ENCODE measurements at places on chromosomes 3 and 15.

- peak; percentile 35 for DNase-seq
Observed at GRCh38 chr15:77497110-77497737, 76.5 kb downstream of the HMG20A start.

GRCh38 chr3:9681723-9682081, 21.9 kb upstream of the CPNE9 start:
- no peak for DNase-seq

- DNase-seq, result no peak
Observed at GRCh38 chr3:174540116-174540908, 318.8 kb upstream of the NAALADL2 start.

DNA sequence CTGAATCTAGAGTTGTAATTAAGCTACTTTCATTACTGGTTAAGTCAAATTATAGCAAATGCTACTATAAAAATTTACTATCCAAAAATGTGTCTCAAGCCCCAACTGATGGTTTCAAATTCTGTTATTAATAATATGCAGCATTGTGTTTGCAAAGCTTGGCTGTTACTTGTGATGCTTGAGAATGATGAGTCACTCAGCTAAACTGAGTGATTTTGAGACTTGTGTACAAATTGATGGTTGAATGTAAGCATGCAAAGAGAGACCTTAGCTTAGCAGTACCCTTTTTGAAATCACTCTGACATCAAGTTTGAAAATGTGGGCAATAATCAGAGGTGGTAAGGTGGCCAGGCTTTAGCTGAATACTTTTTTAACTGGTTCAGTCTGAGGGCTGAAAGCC, 27.6 kb downstream of the OPA1 start:
- no peak for DNase-seq

GRCh38 chr3:133525435-133525834, 48.1 kb upstream of the CDV3 start:
- no peak for DNase-seq

DNA sequence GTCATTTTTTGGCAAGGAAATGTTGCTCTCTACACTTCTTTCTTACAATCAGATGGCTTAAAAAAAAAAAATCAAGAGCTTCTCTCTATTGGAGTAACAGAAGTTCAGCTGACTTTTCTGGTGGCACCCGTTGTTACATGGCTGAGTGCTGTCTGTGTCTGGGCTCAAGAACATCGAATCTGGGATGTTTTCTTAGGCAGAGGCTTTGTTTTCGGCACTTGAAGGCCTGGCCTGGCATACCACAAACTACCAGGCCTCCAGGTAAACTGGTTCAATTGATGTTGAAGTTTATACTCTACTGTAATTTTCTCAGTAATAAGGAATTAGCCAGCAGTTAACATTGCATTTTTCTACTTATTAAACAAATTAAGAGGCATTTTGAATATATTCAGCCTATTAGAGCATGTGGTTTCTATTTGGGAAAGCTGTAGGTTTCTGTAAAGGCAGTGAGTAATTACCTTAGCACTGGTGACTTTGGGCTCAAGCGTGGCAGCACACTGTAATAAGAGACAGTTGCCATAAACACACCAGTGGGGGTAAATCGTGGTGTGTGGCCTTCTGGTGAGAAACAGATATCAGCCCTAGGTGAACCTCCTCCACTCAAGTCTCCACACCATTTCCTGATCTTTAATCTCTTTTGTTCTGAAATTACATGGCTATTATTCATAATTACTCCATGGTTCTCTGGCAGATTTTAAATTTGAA, 544.7 kb downstream of the MECOM start:
- DNase-seq, result no peak

DNA sequence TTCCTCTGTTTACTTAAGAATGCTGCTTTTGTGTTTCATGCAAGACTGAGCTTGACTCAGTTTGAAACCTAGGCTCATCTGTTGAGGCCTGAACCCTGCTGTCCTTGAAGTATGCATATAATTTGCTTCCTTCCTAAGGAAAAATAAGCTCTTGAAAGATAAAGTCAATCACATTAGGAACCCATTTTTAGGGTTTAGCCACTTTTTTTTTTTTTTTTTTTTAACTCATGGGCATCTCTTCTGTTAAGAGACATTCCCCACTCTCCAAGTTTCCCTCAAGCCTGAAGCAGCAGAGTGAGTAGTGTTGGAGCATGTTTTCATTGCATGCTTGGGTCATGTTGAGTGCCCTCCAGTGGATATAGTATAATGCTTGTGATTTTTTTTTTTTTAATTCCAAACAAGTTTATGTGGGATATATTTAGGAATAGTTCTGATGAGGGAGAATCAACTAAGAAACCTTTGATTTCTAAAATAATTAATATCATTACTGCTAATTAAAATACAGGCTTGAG, 3.6 kb downstream of the CTNNB1 start:
- DNase-seq, result peak; percentile 3

- no peak for DNase-seq
Observed at GRCh38 chr3:33380653-33381052, 59.6 kb downstream of the UBP1 start.

DNA sequence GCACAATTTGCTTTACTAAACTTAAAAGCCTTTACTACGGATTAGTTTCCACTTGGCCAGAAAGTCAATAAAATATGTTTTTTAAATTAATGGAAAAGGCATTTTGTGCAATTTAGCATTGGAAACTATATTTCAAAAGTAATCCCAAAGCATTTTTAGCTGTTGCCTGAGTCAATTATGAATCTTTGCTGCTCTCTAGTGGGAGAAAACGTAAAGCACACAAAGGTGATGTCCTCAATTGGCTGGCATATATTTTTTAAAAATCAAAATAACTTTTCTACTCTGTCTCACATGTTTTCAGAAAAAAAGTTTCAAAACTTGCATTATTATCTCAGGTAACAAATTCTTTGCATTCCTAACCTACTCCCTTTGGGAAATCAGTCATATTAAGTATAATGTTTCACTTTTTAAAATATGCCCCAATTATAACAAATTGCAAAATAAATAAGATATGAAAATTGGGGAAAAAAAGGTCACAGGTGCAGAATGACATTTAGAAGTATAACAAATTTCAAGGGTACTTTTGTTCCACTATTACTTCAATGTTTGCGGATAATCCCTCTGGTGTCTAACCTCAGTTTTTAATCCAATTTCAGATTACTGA, 47.2 kb upstream of the TEX55 start:
- no peak for DNase-seq

DNA sequence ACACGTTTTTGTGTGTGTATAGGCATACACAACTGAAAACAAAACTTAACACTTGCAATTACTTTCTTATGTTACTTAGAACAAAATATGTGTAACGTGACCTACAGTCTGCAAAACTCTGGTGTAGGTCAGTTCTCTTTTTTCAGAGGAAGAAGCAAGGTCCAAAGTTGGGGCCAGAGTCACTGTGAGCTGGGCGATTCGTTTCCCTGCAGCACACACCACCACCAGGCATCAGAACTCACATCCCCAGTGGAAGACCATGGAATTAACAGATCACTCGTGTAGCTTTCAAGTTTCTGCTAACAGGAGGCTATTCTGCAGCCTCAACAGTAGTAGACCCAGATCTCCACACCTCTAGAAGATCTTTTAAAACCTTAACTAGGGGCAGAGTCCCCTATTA, 25.8 kb downstream of the ANP32A start:
- no peak for DNase-seq

DNA sequence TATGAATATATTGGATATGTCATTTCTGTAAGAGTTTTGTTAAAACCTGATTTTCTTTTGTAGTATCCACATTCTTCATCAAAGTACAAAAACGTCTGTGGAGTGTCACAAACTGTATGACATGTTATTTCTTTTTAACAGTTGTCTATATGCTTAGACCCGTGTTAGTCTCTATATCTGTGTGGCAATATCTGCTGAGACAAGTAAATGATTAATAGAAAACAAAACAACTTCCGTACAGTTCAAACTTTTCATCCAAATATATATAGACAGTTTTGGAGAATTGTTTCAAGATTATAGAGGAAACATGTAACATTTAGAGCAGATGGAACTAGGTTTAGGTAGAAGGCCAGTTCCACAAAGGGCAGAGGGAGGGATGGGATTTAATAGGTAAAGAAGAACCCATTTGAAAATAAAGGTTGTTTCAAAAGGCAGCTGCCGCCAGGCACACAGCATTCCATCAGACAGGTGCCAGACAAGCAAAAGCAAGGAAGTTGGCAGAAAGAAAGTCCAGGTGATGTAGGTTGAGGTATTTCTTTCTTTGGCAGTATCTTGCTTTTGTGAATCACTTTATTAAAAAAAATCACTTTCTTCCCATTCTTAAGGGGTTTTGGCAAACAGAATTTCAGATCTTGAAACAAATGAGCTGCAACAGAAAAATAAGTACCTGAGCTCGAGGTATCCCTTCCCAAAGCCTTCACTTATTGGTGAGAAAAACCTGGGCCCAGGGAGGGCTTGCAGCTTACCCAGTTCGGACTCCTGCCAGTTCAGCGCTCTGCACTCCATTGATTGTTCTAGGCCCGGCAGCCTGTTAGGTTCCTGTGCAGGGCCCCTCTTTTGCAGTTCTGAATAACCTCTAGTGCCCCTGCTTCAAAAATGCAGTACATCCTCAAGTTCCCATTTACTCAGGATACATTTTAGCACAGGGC, 49.0 kb downstream of the LRRN1 start:
- no peak for DNase-seq

DNA sequence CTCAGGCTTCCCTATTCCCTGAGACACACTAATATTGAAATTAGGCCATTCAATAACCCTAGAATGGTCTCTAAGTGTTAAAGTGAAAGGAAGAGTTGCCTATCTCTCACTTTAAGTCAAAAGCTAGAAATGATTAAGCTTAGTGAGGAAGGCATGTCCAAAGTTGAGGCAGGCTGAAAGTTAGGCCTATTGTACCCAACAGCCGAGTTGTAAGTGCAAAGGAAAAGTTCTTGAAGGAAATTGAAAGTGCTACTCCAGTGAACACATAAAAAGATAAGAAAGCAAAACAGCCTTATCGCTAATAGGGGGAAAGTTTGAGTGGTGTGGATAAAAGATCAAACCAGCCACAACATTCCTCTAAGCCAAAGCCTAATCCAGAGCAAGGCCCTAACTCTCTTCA, 117.9 kb upstream of the SPATA12 start:
- no peak for DNase-seq

GRCh38 chr15:66700802-66701421, 1.1 kb upstream of the SMAD6 start:
- DNase-seq, result peak; percentile 94

DNA sequence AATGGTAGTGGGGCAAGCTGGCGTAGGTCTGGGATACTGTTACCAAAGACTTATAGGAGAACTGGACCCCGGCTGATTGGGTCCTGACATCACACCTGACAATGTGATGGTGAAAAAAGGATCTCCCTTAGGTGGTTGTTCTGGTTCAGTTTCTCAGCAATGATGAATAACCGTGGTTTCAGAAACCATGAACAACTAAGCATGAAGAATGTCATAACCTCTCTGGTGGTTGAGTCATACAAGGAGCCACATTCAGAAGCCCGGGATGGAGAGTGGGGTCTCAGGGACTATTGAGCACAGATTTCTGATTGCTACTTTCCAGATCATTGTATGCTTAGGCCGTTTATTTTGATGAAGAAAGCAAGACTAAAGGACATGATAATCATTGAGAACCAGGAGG, 17.4 kb downstream of the GPR160 start:
- DNase-seq, result no peak

DNA sequence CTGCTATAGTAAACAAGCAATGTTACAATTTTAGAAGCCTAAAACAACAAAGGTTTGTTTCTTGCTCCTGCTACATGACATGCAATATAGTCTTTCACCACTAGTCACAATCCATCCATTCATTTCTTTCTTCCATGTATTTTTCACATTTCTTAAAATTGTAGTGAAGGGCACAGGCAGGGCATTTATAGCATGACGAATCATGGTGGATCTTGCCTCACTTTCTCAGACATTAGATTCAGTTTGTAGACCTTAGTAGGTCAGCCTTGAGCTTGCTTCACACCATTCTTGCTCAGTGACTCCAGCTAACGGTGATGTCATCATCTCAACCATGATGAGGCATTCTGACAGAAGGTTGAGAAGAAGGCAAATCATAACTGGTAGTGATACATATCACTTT, 546.8 kb downstream of the TBL1XR1 start:
- no peak for DNase-seq

DNA sequence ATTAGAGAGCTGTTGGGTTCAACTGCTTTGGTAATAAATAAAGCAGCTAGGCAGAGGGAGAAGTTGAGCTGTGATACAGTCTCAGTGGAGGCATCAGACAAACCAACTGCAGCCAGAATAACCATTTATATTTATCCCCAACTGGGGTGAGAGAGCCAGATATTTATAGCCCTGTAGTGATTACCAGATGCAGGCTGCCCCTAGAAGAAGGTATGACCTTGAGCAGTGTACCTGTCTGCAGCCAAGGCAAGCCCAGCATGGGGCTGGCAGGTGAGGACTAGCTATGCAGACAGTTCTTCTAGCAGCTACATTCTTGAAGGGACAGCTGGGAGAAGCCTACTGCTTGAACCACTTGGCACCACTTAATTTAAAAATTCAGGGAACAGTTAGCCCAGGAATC, 144.4 kb upstream of the EPHA3 start:
- DNase-seq, result no peak

DNA sequence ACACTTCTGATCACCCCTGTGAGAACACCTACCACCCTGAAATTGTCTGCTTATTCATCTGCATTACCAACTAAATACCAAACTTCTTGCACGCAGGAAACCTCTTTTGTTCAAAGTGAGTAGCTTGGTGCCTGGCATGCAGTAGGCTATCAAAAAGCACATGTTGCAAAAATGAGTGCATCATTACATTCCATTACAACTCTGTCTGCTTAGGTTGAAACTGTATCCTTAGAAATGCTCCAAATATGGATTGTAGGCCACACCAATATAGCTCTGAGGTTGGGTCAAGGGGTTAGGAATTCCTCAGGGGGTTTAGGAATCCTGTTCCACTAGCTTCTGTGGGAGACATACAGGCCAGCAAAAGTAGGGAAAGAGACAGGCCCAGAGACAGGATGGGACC, 107.2 kb downstream of the THRB start:
- no peak for DNase-seq

DNA sequence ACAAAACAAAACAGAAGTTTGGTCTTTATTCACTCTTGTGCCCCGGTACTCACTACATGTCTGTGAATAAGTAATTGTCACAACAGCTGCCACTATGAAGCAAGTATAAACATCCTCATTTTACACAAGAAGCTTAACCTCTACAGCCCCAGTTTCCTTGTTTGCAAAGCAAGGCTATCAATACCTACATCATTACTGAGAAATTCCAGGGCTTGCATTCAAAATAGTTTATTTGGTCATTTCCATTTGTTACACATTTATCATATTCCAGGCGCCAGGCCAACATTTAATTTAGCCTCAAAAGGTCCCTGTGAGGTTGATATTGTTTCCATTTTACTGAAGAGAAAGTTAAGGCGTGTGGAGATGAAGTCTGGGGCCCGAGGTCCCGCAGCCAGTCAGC, 161.4 kb upstream of the LRTM1 start:
- DNase-seq, result no peak

Data from T1000 (cell line).